Stimulated activated CD4-positive, alpha-beta T cell treated with anti-CD3 and anti-CD28 coated beads, Interleukin-4, amount 100 ng/mL, for 48 hours (primary cell): ENCODE measurements at places on chromosomes 13 and 19.

- DNase-seq: peak; percentile 8
Observed at GRCh38 chr13:112510987-112511685, 76.8 kb downstream of the TUBGCP3 start.

DNA sequence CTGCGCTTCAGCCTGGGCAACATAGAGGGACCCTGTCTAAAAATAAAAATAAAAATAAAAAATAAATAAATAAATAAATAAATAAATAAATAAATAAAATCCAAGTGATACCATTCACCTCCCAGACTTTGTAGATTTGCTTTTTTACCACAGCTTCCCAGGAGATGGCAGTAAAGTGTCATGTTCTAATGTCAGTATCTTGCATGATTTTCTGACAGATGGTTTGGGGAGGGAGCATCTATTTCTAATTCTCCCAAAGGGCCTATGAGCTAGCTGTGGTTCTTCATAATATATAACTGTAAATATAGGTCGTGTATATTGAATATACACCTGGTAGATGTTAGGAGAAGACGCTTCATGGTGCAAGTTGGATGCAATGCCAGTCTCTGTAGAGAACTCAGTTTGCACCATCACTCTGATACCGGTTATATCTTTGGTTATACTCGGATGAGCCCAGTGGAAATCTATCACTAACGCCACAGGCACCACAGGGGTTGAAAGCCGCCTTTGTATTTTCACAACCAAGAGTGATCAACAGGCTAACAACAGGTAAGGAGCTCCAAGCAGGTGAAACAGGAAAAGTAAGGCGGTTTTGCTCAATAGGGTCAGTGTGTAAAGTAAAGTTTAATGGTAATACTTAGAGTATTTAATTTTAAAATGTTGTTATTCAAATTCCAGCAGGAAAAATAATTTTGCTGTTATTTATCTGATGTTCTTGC is 13.9 kb downstream of the APLP1 start:
- DNase-seq: no peak

GRCh38 chr13:66830940-66831716 is 399.0 kb downstream of the PCDH9 start:
- no peak for DNase-seq

DNA sequence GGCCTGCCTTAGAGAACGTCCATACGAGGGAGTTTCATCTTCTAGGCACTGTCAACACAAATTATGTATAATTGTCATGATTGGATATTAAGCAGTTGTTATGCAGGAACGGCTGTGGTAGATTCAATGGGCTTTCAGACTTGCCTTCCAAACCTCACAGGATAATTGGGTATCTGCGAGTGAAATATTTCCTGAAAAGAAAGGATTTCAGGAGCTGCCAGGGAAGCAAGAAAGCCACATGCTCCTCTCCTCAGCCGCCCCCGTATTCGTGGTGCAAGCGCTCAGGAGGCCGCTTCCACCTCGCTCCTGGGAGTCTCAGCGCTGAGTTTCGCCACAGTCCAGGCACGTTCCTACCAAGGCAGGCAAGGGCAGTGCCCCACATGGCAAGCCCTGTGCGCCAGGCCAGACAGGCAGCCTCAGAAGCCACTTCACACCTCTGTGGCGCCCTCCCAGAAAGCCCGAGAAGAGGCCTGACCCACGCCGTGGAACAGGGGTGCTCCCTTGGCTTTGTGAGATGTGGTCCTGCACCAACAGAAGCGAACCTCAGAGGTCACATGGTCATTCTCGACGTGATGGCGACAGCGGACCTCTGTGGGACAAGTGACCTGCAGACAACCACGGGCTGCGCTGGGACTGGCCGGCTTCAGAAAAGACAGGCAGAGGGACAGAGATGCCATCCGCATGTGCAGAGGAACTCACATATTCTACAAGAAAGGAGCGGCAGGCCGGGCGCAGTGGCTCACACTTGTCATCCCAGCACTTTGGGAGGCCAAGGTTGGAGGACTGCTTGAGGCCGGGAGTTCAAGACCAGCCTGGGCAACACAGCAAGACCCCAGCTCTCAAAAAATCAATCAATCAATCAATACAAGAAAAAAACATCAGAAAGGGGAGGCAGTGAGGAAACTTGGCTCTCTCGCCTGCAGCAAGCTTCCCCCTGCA is 41.4 kb downstream of the CEBPG start:
- no peak for DNase-seq

GRCh38 chr13:113498905-113499304 is 8.4 kb upstream of the DCUN1D2 start:
- no peak for DNase-seq

DNA sequence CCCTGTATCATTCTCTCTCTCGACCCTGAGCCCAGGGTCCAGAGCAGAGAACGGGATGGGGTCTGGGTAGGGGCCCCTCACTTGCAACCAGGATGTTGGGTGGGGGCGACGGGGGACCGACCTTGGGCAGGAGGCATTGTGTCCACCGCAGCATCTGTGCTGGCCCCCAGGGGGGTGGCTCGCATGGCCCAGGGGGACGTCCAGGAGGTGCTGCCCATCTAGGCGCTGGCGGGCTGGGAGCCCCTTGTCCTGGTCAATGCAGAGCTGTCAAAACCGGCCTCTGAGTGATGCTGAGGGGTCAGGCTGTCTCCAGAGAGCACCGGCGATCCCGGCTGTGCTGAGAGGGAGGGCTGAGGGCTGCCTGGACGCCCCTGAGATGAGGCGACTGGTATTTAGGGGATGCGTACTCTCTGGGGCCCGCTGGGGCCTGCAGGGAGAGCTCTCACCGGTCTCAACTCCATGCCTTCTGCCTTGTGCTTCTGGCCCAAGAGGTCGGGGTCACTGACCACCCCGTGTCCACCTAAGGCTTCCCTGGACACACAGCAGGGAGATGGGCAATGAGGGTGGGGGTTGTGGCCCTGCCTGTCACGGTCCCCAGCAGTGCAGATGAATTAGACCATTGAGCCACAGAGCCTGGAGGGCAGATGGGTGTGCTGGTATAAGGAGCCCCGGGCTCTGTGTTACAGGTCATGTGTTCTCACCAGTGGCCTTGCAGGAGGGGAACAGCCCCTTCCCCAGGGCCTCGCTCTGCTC is 8.6 kb downstream of the RPS9 start:
- no peak for DNase-seq

DNA sequence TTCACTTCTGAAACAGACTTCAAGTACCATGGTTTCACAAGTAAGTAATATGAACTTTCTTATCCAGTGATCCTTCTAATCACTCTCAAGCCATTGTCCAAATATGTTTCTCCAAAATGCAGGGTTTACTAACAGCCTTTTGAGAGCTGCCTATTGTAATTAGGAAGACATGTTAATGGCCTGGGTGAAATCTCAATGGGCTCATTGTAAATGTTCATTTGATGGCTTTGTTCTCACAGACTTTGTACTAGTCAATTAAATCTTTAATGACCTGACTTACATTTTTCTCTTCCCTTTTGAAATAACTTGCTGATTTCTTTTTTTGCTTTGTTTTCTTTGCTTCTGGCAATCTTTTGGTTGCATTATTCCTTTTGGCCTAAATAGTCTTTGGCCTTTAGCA is 444.8 kb downstream of the LIG4 start:
- DNase-seq: no peak

GRCh38 chr19:44303976-44304568 is 753 bp downstream of the ZNF235 start:
- DNase-seq: no peak

DNA sequence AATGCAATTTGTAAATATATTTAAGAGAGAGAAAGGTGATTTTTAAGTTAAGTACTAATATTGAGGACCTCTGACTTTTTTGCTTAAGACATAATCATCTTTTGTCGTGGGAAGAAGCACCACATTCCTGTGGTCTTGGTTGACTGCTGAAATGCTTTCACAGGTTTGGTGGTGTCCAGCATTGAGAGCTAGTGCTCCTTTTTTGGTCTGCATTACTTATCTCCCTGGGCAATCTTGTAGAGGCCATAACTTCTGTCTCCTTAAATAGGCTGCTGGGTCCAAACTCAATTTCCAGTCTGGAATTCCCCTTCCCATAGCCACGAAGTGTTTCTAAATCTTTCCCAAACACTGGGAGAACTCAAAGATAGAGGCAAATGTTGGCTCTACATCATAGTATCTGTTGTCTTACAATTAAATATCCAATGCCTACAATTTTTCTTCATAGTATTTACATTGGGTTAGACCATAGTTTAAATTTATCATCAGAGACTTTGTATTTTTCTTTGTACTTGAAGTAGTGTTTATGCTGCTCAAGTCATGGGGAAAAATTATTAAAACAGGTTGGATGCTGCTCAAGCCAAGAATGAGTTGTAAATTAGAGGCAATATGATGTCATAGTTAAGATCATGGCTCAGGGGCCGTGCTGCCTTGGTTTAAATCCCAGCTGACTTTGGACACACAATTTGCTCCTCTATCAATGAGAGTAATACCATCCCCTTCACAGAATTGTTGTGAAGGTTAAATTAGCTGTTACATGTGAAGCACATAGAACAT is 105.6 kb downstream of the POSTN start:
- DNase-seq: no peak

- DNase-seq: peak; percentile 65
Observed at GRCh38 chr13:36420437-36420891, 11.8 kb upstream of the CCNA1 start.

DNA sequence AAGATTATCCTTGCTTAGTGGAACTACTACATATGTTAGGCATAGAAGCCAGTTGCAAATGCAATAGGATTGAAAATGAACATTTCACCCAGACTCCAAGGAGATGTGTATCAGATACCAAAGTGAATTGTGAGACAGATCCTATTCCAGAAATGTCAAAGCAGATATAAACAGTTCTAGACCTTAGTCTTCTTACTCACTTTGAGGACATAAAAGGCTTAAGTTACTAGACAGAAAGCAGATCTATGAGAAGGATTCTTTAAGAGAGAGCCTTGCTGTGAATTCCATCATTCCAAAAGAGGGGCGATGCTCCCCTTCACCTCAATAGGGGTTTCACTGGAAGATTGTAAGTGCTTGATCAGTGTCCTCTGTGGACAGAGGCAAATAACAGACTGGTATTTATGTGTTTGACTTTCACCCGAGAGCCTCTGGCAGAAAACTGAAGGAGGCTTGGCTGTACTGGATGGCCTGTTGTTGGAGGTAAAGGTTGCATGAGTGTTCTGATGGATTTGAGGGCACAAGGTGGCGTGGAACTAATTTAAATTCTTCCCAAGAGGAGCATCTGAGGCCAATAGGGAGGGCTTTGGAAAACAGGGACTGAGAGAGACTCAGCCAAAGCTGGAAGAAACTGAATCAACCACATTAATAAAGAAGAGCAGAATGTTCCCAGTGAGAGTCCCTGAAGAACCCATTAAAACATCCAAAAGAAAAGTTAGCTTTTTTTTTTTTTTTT is 194.8 kb downstream of the DCLK1 start:
- DNase-seq: no peak
